SIG-M5 (cell line): ENCODE measurements at places on chromosomes 13 and 19.

DNA sequence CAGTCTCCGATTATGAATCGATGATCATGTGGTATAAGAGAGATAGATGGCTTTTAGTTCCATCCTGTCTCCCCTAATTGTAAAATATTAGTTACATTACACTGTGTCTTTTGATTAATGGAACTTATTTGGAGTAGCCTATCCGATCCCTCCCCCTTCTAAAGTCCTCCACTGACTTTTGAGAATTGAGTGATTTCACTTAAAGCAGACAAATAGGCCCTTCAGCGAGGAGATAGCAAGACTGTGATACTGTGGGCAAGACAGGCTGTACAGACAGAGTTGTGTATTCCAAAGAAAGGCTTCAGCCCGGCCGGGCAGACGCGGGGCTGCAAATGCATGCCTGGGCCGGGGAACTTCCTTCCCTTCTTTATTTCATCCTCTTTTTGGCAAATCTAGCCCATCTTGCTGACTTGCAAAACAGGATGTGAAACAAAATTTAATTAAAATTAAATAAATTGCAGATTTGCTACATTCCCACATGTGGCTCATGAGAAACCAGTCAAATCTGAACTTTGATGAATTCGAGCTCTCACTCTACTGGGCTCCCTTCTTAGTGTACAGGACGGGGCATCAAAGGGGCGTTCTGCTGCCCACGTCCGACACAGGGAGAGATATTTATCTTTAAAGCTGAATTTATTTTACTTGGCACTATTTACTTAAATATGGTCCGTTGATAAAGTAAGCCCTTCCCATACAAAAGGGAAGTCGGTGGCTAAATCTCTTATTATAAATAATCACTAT, 314.8 kb downstream of the ZNF536 start:
- no peak for DNase-seq

DNA sequence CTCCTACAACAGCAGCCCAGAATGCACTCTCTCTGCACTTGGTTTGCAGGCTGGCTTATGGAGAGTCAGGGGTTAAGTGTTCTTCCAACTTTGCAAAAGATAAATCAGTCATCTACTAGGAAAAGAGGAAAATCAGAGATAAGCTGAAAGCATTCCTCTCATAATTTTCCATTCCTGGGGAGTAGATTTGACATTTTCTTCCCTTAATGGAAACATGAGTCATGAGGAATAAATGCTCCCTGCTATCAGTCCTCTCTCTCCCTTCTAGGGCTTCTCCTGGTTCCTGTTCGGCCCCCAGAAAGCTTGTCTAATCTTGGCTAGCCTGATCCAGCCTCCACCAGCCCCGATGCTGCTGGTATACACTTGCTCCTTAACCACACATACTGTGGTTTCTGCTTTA, 28.4 kb upstream of the ENOX1 start:
- DNase-seq = no peak

DNA sequence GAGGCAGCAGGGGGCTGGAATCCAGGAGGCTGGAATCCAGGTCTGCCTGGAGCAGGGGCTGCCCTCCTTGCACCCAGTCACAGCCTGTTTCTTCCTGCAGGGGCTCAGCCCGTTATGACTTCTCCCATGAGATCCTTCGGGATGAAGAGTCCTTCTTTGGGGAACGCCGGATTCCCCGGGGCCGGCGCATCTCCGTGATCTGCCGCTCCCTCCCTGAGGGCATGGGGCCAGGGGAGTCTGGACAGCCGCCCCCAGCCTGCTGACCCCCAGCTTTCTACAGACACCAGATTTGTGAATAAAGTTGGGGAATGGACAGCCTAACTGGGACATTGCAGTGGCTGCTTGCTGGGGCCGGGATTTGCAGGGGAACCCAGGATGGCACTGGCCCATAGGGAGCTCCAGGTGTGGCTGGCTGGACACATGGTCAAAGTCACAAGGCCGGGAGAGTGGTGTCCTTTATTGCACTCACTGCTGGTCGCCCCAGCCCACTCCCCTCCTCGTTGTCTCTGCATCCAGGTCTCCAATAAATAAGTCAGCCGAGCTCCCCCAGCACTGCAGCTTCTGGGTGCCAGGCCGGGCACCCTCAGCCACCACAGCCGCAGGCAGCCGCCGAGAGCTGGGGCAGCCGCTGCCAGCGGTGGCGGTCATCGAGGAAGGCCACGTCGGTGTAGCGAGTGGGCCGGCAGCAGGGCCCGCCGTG, 872 bp downstream of the PSPN start:
- DNase-seq = no peak

DNA sequence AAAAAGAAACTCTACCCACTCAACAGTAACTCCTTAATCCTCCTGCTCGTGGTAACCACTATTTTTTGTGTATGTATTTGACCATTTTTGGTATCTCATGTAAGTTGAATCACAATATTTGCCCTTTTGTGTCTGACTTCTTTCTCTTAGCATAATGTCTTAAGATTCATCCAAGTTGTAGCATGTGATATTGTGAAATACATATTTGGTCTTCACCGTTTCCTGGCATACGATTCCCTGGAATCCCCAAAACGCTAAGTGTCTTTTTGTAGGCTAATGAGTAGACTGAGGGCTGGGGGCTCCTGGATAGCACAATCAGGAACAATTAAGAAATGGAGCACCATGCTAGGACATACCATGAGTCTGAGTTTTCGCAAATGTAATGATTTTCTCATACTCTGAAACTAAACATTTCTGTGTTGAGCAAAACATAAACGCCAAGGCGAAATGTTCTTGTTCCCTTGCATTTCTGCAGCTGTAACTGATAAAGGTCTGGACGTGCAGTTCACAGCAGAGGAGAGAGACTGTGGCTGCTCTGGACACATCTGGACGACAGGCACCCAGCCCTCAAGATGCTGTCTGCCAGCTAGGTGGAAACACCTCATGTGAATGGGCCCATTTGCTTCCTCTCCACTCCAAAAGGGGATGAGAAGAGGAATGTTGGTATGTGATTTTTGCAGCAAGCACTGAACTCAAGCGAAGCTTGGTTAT, 38.4 kb downstream of the BRD4 start:
- DNase-seq = no peak

DNA sequence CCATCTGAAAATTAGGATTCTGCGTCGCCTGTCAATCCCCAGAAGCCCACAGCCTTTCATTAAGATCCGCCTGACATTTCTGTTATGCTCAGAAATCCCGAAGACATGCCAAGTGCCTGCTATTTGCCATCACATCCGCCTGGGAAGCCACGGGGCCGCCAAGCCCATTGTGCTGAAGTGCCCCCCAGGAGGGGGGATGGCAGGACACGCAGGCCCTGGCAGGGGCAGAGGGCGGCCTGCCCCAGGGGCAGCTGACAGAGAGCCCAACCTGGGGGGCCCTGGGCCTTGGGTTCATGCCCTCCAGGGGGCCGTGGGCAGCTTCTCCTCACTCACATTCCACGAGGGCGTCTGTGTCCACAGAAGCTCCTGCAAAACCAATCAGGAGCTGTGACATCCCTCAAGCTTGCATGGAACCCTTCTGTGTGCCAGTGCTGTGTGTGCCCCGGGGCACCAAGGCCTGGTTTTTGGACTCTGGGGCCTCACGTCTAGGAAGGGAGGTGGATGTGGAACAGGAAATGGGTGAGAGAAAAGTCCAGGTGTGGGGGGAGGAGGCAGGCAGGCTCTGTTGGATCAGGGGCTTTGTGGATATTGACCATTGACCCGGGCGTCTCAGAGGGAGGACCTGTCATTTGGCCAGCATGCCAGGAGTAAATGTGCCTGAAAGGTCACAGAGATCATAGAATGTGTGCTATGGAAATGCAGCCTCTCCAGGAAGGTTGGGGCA, 122.9 kb downstream of the URI1 start:
- no peak for DNase-seq

- no peak for DNase-seq
Observed at GRCh38 chr13:105255472-105255871, 1280.0 kb downstream of the EFNB2 start.

GRCh38 chr19:15008308-15008707, 28.6 kb upstream of the SLC1A6 start:
- no peak for DNase-seq

DNA sequence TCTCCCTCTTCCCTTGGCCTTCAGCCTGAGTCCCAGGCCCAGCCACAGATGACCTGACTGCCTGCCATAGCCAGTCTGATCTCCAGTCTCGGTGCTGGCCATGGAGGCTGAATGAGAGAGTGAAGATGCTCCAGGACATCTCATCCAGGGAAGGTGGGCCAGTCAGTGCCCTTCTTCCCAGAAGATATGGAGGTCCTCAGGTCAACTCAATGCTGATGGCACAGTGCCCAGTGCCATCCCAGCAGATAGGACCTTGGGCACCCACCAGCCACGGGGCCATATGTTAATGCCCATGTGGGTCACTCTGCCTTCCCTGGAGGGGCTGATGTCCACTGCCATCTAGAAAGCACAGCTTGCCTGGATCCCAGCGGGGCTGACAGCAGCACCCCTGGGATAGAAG, 7.2 kb downstream of the VSTM2B start:
- no peak for DNase-seq

- no peak for DNase-seq
Observed at GRCh38 chr13:94400874-94401273, 78.6 kb downstream of the DCT start.

- DNase-seq = no peak
Observed at GRCh38 chr13:108915095-108915633, 285.8 kb downstream of the MYO16 start.

DNA sequence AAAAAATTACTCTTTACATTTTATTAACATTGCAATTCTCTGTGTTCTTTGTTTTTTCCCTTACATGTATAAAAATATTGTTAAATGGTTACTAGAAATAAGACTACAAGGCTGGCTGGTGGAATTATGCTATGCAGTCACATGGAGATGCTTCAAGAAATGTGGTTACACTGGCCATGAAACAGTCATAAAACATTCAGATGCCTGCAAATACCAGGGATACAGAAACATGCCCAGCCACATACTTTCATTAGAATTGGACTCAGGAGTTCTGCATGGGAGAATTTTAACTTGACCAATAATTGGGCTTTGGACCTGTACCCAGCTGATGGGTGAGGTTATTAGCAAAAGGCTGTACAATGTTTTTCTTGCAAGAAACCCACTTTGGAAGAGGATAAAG, 1407.7 kb upstream of the SLC10A2 start:
- no peak for DNase-seq

GRCh38 chr19:3665681-3666544, 34.4 kb downstream of the PIP5K1C start:
- DNase-seq = no peak

- no peak for DNase-seq
Observed at GRCh38 chr13:70363991-70364390, 255.7 kb upstream of the KLHL1 start.
